ENCODE measurements at places on chromosomes 5 and 9. TPM values are rescaled to one million over a fixed set of nuclear protein-coding genes. Genes with fewer than 3 reads are reported as not detected.

The STING1 gene
- polyA plus RNA-seq: 114 TPM

The SOWAHA gene
- 0.06 TPM for polyA plus RNA-seq

The ZDHHC11 gene
- 9.8 TPM for polyA plus RNA-seq

The PCDHA1 gene
- 0.02 TPM for polyA plus RNA-seq

The SDHA gene
- 105 TPM for polyA plus RNA-seq

The ESM1 gene
- 48.0 TPM for polyA plus RNA-seq

The YIPF5 gene
- polyA plus RNA-seq: 24.9 TPM

The PDLIM7 gene
- 102 TPM for polyA plus RNA-seq
